ENCODE measurements at places on chromosomes 4 and X. TPM values are rescaled to one million over a fixed set of nuclear protein-coding genes. Genes with fewer than 3 reads are reported as not detected.

- no peak for DNase-seq
Measured at GRCh38 chr4:166039822-166040221, 166.8 kb downstream of the TLL1 start.

DNA sequence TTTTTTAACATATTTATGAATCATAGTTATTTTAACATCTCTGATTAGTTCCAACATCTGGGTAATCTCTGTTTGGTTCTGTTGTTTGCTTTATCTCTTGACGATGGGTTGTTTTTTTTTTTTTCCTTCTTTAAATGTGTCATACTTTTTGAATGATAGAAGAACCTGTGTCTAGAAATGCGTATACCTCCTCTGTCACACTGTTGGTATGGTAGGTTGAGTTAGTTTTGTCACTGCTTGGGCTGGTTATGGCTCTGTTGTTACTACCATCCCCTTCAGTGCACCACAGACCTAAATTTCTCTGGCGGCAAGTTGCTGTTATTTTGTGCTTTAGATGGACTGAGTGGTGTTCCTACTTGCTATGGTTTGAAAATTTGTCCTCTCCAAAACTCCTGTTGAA is 16.8 kb downstream of the STIM2 start:
- DNase-seq, result no peak

CT45A5 gene
- total RNA-seq, result not detected

TLR8 gene
- 6.0 TPM for total RNA-seq

FAM236B gene
- not detected for total RNA-seq

DNA sequence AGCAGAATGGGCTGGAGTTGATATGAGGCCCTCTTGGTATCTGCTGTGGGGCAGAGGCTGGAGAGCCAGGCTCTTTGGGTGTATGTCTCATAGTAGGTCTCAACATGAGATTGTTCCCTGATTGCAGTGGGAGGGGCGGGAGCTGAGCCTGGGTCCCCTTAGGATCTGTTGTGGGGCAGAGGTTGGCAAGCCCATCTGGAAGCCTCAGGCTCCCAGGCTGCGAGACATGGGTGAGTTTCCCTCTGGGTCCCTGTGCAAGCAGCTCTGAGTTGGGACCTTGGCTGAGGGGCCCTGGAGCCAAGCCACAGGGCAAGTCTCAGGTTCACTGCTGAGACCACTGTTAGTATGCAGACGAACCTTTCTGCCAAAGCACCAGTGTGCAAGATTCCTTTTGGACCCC is 201.9 kb downstream of the ARHGAP10 start:
- no peak for DNase-seq

DNA sequence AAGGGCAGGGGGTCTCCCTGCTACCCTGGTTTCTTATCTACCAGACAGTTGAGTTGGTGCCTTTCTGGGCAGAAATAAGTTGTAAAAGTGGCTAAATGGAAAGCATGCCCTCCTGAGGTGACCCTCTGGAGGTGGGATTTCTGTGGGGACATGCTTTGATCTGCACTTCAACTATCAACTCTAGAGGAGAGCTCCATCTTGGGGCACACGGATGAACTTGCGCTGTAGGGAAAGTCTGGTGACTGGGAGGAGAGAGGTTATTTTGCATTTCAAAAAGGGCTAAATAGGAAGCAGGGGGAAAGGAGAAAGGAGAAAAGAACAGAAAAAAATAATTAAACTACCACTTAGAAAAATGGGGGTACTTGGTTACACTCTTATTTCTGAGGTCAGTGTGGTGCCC is 12.7 kb upstream of the RHOXF2B start:
- no peak for DNase-seq

DNA sequence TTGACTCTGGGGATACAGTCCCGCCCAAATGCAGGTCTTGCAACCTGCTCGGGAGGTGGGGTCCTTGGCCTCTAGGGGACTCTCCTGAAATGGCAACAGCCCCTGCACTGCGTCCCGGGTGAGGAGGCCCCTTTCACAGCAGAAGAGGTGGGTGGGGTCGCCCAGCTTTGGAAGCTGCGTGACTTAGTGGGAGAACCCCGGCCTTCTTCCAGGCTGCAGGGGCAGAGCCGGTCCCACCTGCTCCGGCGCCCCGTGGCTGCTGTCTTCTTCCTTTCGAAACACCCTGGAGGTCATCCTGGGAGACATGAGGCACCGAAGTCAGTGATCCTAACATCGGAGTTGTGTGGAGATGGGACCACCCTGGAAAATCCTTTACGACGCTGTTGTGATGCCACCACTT is 103.7 kb upstream of the ADRA2C start:
- DNase-seq, result no peak

DNA sequence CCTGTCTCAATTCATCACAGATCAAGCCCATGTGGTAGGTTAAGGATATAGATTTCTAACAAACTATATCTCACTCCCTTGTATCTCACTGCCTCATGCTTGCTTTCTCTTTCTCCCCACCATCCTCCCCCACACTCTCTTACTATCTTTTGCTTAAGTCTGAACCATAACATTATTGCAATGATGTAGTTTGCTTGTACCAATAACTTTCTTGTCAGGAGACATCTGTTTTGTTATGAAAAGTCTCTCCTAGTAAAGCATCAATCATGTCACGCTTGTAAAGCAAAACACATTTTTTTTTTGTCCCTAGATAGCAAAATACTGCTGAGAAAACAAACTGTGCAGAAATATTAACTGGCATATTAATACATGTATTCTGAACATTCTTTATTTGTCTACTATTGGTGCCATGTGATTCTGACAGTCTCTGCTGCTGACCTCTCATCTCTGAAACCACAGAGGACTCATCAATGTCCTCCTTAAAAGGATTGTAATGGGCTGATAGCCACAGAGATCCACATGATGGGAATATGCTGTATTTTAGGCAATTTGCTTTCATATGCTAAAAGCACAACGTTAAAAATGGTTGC is 217.5 kb downstream of the VEGFC start:
- DNase-seq, result no peak

DNA sequence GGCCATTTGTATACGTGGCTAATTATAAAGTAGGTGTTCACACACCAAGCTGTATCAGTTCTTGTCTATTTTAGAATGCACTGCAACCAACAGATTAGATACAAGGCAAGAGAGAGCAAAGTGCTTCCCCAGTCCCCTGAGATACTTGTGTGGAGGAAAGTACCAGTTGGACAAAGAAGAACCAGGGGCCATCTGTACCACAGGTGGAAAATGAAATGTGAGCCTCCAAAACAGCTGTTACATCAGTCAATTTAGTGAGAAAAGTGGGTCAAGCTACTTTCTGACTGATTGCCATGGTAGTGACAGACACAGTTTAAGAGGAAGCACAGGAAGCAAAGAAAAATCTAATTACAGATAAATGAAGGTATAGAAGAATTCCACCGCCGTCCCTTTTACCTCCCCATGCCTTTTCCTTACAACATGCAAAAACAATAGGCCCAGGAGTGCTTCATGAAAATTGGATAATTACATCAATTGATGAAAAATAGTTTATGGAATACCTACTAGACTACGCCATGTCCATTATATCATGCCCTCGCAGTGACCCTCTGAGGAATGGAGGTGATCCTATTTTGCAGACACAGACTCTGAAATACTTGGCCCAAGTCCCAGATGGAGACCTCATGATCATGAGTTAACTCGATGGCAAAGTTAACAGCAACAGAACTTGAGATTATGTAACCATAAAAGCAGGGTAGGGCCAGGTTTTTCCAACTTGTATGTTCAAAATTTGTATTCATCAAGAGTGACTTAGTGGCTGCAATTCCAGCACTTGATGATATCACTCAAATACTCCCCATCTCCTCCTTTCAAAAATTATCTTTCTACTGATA is 15.8 kb downstream of the SMPX start:
- DNase-seq, result no peak

DNA sequence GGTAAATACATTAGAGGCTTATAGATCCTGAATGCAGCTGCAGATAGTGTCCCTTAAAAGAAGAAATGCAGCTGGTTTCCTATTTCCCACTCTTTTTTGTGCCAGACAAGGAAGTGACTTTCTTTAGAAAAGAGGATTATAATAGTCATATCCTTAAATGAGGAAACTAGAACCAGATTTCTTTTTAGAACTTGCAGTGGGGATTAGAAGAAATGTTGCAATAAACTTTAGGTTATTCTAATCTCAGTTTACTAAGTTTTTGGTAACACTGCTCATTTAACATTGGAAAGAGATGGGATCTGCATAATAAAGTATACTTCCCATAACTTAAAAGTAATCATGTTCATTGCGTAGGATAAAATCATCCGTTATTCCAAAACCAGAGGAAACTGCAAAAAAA is 101.9 kb downstream of the SLIT2 start:
- no peak for DNase-seq

Measured in omental fat pad (tissue), 4 donors.